Activated naive CD8-positive, alpha-beta T cell treated with anti-CD3 and anti-CD28 coated beads, Interleukin-2, amount 10 ng/mL, durations not matched to agents 7 days and 5 days (primary cell): ENCODE measurements at places on chromosomes 2 and 18.

- peak; percentile 36 for DNase-seq
Observed at GRCh38 chr2:12856934-12857601, 140.3 kb downstream of the TRIB2 start.

DNA sequence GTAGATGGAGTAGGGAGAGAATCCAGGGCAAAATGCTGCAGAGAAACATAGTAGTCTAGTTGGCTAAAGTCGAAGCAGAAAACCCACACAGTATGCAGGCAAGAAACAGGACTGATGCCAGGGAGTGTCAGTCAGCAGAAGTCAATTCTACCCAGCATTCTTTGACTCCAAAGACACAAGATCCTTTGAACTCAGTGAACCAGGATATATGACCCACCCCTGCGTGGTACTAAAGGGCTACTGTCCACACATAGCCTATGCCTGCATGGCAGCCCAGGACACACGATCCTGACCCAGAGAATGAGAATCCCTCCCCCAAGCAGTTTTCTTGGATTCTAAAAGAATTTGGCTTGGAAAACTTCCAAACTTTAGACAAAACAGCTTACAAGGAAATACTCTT lies 42.5 kb downstream of the ALK start:
- no peak for DNase-seq

DNA sequence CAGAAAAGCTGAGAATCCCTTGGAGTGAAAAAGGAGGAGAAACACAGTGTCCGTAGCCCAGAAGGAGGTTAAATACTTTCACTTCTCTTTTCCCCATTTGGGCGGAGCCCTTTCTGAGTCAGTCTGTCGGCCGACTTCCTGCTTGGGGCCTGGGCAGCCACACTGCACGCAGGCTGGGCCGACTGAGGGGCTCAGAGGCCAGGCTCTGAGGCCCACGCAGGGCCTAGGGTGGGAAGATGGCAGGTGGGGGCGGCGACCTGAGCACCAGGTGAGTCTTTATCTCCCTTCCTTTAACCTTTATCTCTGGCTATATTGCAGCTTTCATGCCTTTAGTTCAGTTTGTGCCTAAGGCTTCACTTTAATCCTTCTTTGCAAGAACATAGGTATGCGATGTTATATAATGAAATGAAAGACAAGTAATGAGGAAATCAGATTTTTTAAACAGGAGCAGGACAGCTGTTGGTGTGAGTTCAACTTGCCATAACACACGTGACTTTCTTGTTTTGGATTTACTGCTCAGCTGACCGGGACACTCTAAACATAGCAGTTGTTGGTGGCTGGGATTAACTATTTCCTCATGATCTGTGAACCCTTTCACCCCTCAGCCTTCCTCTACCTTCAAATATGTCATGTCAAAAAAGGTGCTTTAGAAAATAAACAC lies at the start of gene SP100:
TSS of gene SP100 (plus strand) at position 141 of the 661 bp plus-strand sequence. CDS start at position 237, 96 bp downstream.
- peak; percentile 80 for DNase-seq

- DNase-seq: no peak
Observed at GRCh38 chr2:109324861-109325260, 195.9 kb downstream of the SH3RF3 start.

DNA sequence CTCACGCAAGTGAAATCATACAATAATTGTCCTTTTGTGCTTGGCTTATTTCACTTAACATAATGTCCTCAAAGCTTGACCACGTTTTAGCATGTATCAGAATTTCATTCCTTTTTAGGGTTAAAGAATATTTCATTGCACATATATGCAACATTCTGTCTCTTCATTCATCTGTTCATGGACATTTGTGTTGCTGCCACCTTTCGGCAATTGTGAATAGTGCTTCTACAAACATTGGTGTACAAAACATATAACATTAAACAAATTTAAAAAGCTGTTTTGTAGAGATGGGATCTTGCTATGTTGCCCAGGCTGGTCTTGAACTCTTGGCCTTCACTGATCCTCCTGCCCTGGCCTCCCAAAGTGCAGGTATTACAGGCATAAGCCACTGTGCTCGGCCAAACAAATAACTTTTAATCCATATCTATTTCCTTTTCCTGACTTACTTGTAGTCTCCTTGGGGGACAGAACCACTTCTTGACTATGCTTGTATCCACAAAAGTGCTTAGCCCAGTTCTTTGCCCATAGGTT lies 209.3 kb downstream of the SLC4A3 start:
- DNase-seq: no peak

GRCh38 chr2:238226698-238227586 lies 12.9 kb downstream of the HES6 start:
- DNase-seq: no peak
